ENCODE measurements at places on chromosomes 6 and 20.

DNA sequence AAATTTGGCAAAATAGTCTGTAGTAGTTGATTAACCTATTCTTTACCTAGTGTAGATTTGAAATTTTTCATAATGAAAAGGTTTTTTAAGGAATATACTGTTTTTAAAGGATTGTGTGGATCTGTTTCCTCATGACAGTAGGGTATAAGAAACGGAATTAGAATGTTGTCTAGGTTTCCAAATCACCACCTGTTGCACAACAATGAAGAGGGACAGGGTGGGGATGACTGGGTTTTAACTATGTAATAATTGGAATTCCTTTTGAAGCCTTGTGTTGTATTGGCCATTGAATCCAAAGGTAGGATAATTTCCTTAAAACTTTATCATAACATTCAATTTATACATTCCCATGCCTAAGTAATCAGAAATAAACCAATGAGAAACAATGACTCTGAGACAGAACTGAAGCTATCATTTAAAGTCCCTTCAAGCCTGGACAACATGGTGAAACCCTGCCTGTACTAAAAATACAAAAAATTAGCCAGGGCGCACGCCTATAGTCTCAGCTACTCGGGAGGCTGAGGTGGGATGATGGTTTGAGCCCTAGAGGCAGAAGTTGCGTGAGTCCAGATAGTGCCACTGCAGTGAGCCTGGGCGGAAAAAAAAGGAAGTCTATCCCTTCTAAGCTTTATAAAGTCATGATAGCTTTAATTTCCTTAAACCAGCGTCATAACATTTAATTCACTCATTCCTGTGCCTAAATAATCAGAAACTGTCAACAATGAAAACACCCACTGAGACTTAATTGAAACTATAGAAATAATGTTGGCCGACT is 18.3 kb upstream of the SLC17A5 start:
- DNase-seq, result no peak

- no peak for DNase-seq
Measured at GRCh38 chr20:5495026-5495425, 178.3 kb upstream of the PROKR2 start.

DNA sequence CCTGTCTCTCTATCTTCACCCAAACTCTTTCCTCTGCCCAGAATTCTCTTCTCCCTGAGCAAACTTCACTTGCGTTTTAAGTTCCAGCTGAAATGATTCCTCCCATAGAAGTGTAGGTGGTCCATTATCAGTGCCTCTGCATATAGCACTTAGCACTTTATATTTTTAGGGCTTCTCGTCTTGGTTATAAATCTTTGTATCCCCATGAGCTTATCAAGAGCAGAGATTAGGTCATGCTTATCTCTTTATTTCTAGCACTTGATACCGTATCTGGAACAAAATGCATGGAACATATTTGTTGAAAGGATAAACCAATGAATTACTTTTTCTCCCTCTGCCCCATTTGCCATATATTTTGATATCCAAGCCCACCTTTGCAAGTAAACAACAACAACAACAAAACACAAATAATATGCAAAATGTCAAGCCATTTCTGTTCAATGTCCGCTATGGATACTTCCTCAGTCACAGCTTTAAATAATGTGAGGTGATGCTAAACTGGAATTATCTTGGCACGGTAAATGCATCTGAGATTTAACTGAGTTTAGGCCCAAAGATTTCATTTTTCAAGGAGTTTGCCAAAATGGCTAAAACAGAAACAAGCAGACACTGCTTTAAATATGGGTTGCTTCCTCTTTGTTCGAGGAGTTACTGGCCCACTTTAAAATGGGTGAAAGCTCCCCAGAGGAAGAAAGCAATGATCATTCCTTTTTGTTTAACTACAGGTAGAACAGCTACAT is 106.2 kb upstream of the STMND1 start:
- DNase-seq, result no peak

- peak; percentile 65 for DNase-seq
Measured at GRCh38 chr20:23889775-23890187, 10.2 kb upstream of the CST5 start.

DNA sequence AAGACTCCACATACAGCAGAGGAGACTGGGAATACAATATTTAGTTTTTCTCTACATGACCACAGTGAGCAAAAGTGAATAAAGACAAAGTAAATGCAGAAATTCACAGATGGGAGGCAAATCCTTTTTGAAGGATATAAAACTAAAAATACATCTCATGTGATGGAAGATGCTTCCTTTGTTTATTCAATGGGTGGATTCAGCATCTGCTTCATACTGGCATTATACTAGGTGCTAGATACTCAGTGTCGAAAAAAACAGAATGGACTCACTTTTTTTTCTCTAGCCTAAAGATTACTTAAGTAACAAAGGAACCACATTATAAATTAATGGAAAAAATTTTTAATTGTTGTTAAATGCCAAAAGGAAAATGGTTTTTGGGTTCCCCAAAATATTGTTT is 216.2 kb downstream of the TRDN start:
- no peak for DNase-seq

DNA sequence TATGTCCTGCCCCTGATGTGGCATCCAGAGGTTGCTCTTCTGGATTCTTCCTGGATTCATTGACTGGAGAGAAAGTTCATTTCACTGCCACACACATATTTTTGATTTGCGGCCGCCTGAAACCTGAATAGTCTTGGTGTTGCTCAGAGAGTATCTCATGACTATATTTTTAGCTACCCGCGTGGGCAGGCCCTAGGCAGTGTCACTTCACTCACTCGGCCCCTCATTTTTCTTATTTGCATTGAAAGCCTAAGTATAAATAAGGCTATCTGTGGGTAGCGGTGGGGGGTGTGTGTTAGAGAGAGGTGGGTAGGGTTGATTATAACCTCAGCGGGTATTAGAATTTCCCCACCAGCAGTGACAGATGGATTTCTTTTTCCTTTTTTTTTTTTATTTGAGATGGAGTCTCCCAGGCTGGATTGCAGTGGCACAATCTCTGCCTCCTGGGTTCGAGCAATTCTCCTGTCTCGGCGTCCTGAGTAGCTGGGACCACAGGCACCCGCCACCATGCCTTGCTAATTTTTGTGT is 113.5 kb downstream of the JARID2 start:
- DNase-seq, result no peak

DNA sequence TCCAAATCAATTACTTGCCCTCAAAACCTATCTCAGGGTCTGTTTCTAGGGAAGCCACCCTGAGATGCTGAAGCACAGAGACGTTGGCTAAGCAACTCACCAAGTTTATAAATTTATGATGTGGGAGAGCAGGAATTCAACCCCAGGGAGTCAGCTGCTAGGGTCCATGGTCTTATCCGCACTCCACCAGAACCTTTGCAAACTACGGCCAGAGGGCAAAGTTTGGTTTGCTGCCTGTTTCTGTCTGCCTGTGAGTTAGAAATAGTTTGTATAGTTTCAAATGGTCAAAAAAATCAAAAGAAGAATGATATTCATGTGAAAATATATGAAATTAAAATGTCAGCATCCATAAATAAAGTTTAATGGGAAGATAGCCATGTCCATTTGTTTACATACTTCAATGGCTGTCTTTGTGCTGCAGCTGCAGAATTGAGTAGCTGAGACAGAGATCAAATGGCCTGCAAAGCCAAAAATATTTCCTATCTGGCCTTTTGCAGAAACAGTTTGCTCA is 83.7 kb upstream of the ZFP64 start:
- DNase-seq, result no peak

GRCh38 chr6:167650730-167651317 is 175.9 kb upstream of the AFDN start:
- no peak for DNase-seq

DNA sequence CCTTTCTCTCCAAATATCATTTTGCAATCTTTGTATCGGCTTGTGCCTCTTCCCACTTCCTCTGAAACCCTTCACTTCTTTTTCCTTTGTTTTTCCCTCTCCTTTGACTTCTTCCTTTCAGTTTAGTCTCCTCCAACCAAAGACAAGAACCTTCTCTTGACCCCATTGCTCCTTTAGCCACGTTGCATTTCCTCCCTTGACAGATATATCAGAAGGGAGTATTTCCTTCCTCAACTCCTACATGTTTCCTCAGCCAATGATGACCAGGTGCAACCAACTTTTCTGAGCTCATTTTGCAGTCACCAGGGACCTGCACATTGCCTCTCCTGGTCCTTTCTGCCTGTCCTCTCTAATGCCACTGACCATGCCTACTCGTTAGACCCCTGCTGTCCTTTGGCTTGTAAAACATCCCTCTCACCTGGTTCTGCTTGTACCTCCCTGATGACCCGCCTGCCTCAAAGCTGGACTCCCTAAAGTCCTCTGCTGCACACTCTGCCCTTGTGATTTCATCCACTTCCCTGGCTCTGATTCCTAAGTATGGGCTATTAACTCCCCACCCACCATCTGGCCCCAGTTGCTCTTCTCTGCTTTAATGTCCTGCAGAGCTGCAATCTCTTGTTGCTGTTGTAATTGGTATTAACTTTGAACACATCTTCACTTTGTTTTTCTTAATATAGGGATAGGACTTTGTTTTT is 27.4 kb downstream of the SLC22A16 start:
- no peak for DNase-seq

- DNase-seq, result no peak
Measured at GRCh38 chr6:151452750-151453427, 963 bp upstream of the RMND1 start.

GRCh38 chr6:84804720-84805119 is 40.3 kb upstream of the TBX18 start:
- DNase-seq, result no peak

DNA sequence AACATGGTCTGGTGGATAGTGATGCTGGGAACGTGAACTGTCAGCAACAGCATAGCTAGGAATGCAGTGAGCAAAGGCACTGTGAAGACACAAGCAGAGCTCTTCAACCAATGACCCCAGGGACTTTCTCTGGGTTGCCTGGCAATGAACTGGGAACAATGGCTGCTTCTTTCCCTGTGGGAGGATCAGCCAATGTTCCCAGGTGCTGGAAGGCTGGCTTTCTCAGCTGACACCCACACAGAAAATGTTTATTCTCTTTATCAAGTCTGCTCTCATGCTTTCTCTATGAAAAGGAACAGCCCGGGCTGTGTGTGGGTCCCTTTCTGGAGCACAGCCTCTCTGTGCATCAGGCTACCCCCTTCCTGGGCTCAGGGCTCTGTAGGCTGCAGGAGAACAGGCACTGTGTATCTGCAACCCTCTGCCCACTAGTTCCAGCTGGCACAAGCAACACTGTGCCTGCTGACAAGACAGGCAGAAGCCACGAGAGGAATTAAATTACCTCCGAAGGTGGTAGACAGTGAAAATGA is 54.2 kb downstream of the HFE start:
- no peak for DNase-seq

DNA sequence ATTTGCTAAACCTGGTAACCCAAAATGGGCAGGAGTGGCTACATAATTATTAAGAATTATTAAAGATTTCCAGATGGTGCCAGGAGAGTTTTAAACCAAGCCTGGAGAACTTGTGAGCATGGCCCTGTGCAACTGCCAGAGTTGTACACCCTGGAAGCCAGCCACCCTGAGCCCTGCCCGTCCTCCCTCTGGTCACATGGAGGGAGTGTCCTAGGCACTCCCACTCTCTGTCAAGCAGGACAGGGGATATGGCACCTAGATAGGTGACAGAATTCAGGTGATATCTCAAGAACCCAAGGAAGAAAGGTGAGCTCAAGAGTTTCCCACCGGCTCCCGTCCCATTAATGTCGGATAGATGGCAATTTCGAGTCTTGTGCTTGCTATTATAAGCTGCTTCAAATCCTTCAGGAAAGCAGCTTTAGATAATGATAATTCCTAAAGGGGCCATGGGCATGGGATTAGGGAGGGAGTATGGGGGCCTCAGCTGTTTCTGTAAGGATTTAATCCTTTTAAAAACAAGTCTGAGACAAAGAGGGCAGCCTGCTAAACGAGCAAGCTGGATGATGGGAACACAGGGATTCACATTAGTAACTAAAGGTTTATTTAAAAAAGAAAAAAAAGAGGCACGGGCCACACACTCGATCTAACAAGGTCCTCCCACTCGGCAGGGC is 169.1 kb downstream of the BMP7 start:
- DNase-seq, result no peak

DNA sequence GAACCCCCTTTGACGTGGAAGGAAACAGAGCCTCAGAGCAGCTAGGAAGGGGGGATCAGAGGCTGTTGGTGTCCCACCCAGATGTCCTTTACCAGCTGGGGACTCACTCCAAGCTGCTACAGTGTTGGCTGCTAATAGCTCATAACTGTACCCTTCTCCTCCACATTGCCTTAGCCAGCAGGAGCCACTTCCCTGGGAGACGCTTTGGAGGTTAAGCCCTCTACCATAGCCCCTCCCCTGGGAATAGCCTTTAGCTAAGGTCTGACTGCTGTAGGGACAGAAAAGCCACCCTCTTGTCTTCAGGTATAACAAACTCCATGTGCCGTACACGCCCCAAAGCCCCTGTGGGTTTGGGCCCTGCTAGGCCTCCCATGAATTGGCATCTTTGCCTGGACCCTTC is 238.6 kb downstream of the LRFN2 start:
- no peak for DNase-seq

DNA sequence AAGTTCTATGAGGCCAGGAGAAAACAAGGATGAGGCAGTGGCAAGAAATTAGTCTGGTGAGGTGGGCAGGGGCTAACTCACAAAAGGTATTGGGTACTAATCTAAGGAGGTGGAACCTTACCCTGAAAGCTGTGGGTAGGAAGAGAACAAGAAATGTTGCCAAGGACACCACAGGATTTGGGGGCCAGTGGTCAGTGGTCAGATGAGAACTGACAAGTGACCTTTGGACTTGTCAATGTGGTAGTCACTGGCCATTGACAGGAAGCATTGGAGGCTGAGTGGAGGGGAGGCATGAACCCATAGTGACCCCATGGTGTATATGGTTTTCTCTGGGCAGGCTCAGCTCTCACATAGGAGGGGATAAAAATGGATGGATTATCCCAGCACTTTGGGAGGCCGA is 25.3 kb upstream of the SMIM29 start:
- no peak for DNase-seq

DNA sequence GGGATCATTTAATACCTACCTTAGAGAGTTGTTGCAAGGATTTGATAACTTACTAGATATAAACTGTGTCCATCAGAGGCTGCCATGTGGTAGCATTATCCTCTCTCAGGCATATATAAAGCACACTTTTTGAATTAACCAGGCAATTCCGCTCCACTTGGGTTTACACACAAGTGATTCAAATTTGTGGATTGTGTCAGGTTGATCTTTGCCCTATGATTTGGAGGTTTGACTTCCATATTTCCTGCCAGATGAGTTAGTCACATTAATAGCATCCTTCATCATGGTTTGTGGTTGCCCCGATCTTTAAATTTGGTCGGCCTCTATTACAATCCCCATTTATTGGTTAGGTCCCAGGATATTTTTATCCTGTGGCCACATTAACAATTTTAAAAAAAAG is 44.8 kb upstream of the CTAGE9 start:
- no peak for DNase-seq

DNA sequence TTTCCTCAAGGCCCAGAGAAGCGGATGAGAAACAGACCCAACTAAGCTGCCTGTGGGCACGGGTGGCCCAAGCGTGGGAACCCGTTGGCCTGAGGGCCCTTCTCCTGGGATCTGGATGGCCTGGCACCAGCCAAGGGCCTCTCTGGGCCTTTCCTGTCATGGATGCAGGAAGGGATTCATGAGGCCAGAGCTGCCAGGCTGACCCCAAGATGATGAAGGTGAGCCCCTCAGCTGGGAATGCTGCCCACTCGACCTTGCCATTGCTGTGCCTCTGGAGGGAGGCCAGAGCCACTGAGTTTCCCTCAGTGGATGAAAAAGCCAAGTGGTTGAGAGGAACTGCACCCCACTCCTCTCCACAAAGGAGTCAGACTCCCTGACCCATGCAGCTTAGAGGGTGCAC is 171.2 kb downstream of the VEGFA start:
- no peak for DNase-seq
